Upper lobe of left lung (tissue), 6 donors: ENCODE measurements at places on chromosomes 5 and 9.

- no peak for DNase-seq
Observed at GRCh38 chr5:59091965-59092364, 509.1 kb downstream of the RAB3C start.

DNA sequence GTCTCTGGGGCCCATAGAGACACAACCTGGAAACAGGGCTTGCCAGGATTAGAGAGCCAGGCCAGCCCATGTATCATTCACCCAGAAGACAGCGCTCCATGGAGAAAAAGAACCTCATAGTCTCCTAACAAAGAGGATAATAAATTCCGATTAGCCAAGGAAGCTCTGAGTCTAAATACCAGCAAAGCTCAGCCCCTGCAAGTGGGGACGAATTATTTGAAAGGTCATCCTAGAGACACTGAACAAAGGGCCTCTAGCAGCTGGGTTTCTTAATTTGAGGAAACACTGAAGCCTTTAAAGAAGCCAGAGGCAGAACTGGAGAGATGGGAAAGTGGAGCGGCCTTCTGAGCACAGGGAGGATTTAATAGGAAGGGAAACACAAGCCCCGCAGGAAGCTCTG, 287.1 kb upstream of the ZNF462 start:
- no peak for DNase-seq

- peak; percentile 58 for DNase-seq
Observed at GRCh38 chr5:1111241-1111726, 579 bp downstream of the SLC12A7 start.

DNA sequence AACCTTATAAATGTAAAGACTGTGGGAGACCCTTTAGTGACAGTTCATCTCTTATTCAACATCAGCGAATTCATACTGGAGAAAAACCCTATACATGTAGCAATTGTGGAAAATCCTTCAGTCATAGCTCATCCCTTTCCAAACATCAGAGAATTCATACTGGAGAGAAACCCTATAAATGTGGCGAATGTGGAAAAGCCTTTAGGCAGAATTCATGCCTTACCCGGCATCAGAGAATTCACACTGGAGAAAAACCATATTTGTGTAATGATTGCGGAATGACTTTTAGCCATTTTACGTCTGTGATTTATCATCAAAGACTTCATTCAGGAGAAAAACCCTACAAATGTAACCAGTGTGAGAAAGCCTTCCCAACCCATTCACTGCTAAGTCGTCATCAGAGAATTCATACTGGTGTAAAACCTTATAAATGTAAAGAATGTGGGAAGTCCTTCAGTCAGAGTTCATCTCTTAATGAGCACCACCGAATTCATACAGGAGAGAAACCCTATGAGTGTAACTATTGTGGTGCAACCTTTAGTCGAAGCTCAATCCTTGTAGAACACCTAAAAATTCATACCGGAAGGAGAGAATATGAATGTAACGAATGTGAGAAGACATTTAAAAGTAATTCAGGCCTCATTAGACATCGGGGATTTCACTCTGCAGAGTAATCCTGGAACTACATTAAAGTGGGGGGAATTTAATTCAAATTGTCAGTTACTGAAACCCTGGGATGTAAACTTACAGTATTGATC, 17.7 kb downstream of the ZNF483 start:
- no peak for DNase-seq

DNA sequence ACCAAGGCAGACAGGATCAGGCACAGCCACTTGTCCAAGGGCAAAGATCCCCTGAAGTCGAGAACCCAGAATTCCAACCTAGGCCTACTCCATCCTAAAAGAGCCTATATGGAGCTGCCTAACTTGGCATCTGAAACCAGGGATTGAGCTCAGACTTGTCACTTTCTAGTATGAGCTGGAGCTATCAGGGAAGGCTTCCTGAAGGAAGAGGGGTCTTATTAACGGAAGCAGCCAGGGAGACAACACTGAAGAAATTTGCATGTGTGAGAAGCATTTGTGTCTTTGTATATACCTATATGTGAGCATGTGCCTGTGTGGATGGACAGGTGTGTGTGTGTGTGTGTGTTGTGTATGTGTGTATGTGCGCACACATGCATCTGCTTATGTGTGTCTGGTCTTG, 4.7 kb upstream of the AQP7 start:
- no peak for DNase-seq

DNA sequence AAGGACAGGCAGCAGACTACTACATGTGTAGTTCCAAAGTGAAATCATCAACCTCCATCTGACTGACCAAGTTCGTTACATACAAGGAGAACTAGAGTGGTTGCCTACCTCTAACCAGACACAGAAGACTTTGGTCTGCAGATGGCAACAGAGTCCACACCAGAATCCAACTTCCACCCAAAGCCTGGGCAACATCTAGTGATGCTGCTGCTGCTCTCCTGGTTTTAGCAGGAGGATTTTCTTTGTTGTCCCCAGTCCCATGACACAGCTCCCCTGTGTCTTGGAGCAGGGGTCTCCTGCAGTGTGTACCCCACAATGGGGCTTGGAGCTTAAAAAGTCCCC, 46.4 kb upstream of the APC start:
- no peak for DNase-seq

DNA sequence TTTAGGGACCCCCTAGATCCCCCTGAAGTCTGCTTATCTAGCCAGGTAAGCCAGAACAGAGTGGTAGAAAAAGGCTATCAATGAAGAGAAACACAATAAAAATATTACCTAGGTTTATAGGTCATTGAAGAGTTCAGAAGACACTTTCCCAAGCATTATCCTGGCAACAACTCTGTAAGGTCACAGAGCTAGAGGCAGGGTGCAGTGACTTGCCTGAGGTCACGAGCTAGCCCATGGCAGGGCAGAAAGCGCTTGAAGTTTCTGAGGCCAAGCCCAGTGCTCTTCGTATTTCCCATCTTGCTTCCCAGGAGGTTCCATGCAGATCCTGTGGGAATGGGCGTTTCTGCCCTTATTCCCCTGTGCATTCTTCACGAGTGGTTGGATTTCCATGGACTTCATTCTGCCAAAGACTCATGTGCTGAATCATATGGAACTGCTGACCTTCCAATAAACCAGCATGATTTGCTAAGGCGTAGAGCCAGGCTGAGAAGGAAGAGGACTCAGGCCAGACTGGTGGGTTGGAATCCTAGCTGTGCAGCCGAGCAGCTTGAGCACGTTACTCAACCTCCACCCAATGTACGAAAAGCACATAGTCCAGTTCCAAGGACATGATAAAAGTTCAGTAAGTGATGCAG, 22.1 kb downstream of the TRMO start:
- no peak for DNase-seq

GRCh38 chr9:70259512-70259802, 679 bp downstream of the SMC5 start:
- no peak for DNase-seq
